Activated CD4-positive, alpha-beta T cell treated with anti-CD3 and anti-CD28 coated beads, Interleukin-2, amount 50 U/mL, for 4 hours (primary cell): ENCODE measurements at places on chromosomes 6 and 20.

DNA sequence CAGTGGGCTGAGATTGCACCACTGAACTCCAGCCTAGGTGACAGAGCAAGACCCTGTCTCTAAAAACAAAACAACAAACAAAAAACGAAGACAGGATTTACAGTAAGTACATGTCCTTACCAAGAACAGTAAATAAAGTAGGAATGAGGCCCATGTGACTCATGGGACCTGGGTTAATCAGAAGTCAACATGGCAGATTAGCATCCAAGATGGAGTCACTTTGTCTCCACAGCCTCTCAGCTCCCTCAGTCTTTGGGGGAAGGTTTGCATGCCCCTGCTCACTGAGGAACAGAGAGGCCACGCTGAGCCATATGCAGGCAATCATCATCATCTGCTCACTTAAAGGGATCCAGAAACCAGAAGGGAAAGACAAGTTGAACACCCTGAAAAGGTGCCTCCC lies 7.8 kb upstream of the MUC22 start:
- DNase-seq: no peak

GRCh38 chr6:148779142-148779562 lies 32.3 kb downstream of the UST start:
- no peak for DNase-seq

GRCh38 chr6:34383161-34383631 lies 9.3 kb downstream of the NUDT3 start:
- DNase-seq: no peak

DNA sequence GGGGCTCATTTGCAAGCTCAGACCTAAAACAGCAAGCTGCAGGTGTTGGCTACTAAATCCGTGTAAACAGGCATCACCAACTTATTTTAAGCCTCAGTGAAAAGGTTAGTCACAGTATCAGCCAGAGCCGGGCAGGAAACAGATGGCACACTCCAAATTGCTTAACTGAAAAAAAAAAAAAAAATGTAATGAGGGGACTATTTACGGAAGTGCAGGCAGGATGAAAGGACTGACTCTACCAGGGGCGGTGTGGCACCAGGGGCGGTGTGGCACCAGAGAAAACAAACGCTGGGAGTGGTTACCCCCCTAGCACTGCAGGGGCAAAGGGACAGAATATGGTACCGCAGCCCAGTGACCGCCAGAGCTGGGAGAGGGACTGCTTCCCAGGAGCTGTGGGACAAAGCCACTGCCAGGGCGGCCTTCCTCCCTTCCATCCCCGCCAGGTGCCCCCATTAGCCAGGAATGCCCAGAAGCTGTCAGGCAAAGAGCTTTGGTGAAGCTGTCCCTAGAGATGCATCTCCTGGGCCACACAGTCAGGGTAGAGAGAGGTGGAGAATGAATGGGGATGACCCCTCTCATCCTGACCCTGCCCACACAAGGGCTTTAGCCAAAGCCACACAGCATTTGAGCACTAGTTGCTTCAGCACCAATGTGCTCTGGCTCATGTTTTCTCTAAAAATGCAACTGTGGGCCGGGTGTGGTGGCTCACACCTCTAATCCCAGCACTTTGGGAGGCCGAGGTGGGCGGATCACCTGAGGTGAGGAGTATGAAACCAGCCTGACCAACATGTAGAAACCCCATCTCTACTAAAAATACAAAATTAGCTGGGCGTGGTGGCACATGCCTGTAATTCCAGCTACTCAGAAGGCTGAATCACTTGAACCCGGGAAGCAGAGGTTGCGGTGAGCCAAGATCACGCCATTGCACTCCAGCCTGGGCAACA lies 39.6 kb upstream of the GFOD1 start:
- no peak for DNase-seq

- DNase-seq: no peak
Observed at GRCh38 chr6:116221067-116221466, 32.8 kb downstream of the TSPYL4 start.

DNA sequence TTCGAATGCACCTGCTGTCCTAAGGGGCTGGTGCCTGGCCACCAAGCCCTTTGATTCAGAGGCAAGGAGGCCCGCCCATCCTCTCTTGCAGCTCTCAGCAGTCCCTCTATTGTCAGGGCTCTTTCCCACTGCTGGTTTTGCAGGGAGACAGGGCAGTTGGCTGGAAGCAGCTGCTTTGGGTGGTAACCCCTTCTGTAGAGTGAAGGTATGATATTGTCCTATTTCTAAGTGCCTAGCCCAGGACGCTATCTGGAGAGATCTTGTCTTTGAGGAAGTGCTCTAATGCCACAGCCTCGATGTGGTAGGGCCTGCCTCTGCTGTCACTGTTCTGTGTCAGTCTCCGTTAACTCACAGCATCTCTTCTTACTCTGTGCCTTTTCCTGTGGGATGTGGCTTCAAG lies 5.6 kb downstream of the PLCG1 start:
- DNase-seq: no peak

- no peak for DNase-seq
Observed at GRCh38 chr20:6692566-6693173, 74.8 kb upstream of the BMP2 start.

- DNase-seq: peak; percentile 32
Observed at GRCh38 chr20:33791959-33792597, 19.1 kb upstream of the CHMP4B start.

DNA sequence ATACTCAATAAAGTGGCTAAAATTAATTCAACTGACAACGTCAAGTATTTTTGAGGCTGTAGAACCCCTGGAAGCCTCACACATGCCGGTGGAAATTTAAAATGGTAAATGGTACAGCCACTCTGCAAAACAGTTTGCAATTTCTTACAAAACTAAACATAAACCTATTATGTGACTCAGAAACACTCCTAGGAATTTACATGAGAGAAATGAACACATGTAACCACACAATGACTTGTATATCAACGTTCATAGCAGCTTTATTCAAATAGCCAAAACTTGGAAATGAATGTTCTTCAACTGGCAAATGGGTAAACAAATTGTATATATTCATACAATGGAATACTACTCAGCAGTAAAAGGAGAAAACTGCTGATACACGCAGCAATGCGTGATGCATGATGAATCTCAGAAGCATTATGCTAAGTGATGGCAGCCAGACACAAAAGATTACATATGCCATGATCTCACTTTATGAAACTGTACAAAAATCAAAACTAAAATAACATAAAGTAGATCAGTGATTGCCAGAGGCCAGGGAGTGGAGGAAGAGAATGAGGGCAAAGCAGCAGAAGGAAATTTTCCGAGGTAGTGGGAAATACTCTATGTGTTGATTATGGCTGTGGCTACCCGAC lies 112.5 kb downstream of the FAM50B start:
- no peak for DNase-seq

DNA sequence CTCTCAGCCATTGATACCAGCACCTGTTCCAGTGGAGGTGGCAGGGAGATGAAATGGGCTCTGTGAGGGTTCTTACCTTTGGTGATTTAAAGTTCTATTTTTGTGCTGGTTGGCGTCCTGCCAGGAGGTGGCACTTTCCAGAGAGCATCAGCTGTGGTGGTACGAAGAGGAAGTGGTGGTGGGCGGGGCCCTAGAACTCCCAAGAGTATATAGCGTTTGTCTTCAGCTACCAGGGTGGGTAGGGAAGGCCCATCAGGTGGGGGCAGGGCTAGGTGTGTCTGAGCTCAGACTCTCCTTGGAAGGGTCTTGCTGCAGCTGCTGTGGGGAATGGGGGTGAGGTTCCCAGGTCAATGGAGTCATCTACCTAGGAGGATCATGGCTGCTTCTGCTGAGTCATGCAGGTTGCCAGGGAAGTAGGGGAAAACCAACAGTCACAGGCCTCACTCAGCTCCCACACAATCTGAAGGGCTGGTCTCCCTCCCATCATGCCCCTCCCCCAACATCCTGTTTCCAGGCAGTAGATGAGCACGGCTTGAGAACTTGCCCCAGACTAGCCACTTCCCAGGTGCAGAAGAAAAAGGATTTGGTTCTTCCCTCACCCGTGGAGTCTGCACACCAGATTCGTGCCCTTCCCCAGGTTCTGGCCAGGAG lies 46.6 kb downstream of the MOXD1 start:
- DNase-seq: peak; percentile 13

GRCh38 chr6:21000331-21000801 lies 466.1 kb downstream of the CDKAL1 start:
- no peak for DNase-seq

DNA sequence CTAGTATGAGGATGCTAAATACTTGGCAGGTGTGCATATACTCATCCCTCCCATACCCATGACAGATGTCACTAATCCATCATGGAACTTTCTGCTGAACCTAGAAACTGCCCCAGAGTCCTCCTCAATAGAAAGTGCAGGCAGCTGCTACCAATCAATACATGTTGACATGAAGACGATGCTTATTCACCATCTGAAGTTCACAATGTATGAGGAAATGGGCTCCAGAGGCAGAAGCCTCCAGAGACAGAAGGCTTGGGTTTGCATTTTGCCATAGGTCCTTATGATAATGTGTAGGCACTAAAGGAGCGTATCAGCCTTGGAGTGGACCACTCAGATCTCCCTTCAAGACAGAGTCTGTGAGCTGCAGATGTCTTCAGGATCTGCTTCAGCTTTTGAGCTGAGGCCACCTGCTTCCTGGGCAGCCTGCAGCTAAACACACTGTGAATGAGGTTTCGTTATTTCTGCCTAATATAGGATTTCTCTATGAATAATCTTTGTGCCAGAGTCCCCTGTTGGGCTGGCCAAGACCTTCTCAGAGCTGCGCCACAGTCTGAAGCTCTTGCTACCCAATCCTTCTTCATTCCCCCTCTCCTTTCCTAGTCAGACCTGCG lies 7.5 kb upstream of the KIAA1755 start:
- DNase-seq: no peak

- no peak for DNase-seq
Observed at GRCh38 chr6:156618600-156619205, 158.5 kb upstream of the ARID1B start.

DNA sequence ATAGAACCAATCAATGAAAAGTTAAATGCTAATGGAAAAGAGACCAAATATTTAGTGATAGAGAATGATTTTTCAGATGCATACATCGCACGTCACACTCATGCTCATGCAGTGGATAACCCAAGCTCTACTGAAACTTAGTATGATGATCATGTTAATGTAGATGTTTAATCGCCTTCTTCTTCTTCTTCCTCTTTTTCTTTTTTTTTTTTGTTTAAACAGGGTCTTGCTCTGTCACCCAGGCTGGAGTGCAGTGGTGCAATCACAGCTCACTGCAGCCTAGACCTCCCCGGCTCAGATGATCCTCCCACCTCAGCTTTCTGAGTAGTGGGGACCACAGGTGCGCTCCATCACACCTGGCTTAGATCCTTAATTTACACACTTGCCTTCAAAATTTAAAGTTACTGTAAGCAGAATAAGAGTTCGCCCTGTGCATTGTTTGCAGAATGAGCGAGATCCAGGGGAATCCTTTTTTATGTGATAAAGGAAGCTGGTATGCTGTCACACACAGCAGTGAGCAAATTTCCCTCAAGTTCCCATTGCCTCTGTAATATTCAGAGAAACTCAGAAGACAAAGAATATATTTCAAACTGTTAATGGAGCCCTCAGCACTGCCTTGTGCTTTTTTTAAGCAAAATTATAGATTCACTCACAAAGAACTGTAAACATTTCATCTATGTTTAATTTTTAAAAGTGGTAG lies 194.2 kb upstream of the SGK1 start:
- DNase-seq: no peak

- no peak for DNase-seq
Observed at GRCh38 chr6:1334684-1335083, 22.8 kb downstream of the FOXQ1 start.
